ENCODE measurements at places on chromosomes 2 and 18.
A peak's percentile ranks its signal among the peaks of the same experiment; 100 is the strongest.

DNA sequence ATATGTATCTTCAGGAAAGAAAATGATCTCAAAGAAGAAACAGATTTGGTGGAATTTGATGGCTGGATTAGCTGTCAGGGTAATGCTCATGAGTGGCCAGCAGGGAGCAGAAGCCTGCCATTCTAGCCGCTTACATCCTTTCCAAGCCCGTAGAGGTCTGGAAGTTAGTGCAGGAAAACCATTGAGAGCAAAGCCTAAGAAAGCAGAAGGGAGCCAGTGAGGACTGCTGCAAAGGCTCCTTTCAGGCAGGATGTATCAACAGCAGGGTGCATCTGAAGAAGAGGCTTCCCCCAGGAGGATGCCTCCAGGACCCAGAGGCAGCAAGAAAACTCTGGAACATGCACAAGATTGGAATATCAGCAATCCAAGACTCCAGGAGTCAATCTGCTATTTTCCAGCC is 22.9 kb upstream of the LBH start:
- DNase-seq: peak; percentile 47

- DNase-seq: peak; percentile 20
Measured at GRCh38 chr2:229980431-229981184, 58.3 kb downstream of the FBXO36 start.

- peak; percentile 25 for DNase-seq
Measured at GRCh38 chr2:146661473-146662096, 1183.2 kb upstream of the ACVR2A start.

DNA sequence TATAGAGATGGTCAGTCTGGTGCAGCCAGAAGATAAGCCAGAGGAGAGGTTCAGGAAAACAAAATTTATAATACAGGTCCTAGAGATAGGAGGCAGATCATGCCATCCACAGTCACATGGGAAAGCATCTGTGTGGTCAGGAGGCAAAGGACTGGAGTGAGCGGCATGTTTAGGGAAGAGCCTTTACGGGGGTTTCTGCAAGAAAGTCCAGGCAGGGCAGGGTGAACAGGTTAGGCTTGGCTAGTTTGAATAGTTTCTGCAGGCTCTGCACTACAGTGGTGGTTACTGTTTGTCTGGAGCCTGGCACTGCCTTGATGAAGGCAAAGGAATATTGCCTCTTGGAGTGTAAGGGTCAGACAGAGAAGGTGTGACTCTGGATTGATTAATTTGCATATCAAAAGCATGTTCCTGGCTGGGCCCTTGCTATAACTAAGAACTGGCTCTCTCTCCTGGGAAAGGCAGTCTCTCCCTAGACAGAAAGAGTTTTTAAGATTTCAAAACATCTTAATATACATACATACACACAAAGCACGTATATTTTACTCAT is 1034.7 kb upstream of the CHAC2 start:
- no peak for DNase-seq

DNA sequence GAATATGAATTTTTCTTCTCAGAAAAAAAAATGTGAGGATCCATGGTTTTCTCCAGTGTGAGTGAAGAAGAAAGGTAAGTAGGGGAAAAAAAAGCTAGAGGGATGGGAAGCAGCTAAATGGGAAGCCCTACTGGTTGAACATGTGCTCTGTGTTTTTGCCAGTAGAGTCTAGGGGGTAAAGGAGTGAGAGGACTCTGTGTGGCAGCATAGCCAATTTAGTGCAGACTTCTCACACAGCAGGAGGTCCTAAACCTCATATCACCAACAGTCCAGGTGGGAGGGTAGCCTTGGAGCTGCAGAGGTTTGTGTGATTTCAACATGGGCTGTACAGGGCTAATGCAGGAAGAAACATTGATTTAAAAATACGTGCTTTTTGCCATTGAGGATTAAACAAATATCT is 334.5 kb upstream of the SPHKAP start:
- no peak for DNase-seq

- no peak for DNase-seq
Measured at GRCh38 chr2:45809205-45809604, 157.7 kb downstream of the PRKCE start.

GRCh38 chr2:21944536-21944935 is 820.8 kb downstream of the TDRD15 start:
- no peak for DNase-seq

GRCh38 chr2:88660622-88661021 is 30.9 kb upstream of the RPIA start:
- no peak for DNase-seq

- no peak for DNase-seq
Measured at GRCh38 chr2:98394595-98395153, 48.4 kb downstream of the CNGA3 start.

GRCh38 chr2:189002079-189002478 is 27.9 kb downstream of the COL3A1 start:
- no peak for DNase-seq

GRCh38 chr2:36337354-36337753 is 18.2 kb upstream of the CRIM1 start:
- no peak for DNase-seq

GRCh38 chr18:40250236-40250635 is 1704.8 kb upstream of the PIK3C3 start:
- DNase-seq: no peak

Measured in midbrain (tissue), 1 donor.